ENCODE measurements at places on chromosomes 2 and 18.

DNA sequence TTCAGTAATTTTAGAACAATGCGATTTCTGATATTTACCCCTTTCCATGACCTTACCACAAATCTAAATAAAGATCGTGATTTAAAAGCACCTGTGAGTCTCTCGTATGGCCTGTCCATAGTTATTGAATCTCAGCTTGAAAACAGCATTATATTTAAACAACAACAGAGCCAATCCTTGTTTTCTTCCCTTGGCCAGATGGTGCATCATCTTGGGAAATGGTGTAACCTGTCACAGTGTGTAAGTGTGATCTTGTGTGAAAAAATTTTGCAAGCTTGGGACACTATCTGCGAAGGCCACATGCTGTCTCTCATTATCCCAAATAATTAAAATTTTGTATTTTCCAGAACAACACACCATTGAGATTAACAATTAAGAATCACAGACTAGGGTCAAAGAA is 262.7 kb upstream of the SPHKAP start:
- no peak for DNase-seq

- DNase-seq: no peak
These were observed 90.3 kb upstream of the ST3GAL5 start for GRCh38 chr2:85978883-85979780.

- DNase-seq: no peak
These were observed 26.7 kb downstream of the ANKRD29 start for GRCh38 chr18:23636071-23636399.

- DNase-seq: peak; percentile 96
These were observed 14.3 kb downstream of the MALL start for GRCh38 chr2:110101280-110101844.
